ENCODE measurements at places on chromosomes 16 and 17.

GRCh38 chr16:66446737-66447136, 19.6 kb downstream of the BEAN1 start:
- no peak for DNase-seq

DNA sequence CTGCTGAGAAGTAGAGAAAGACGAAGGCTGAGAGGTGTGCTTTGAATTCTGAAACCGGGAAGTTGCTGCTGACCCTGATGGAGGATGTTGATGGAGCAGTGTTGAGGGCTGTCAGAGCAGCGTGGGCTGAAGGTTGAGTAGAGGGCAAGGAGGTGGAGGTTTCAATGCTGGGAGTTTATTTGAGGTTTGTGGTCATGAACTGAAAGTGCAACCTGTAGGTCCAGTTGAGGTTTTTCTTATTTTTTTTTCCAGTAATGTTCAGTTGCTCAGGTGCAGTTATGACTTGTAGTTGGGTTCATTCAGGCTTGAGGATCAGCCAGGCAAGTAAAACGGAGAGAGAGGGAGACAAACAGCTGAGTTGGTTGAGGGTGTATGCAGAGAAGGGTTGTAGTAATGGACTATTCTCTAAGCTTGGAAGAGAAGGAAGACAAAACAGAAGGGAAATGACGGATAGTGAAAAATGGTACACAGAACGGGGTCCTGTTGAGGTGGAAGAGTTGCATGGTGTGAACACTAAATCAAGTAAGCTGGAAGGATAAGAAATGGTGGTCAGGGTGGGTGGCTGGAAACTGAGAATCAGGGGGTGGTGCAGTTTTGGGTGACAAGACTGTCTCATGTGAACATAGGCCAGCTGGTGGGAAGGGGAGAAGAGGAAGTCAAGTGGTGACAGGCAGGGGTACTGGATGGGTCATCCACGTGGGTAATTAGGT, 8.7 kb upstream of the UBE2G1 start:
- DNase-seq = no peak

DNA sequence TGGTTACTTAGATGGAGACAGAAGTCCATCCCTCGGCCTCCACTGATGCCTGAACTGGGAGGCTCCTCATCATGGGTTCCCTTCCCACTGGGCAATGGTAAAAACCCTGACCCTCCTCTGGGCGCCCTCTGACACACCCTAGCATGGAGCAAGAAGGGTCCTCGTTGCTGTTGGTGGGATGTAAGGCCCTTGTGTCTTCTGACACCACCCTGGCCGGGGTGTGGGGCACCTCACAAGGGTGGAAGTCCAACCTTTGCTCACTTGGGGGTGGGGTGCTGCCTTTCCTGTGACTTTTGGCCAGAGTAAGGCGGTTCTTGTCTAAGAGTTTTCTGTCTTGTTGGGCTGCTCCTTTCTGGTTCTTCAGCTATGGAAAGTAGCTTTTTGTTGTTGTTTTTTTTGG, 28.7 kb downstream of the MPRIP start:
- DNase-seq = no peak

GRCh38 chr17:8836821-8837562, 30.5 kb downstream of the PIK3R6 start:
- DNase-seq = no peak

DNA sequence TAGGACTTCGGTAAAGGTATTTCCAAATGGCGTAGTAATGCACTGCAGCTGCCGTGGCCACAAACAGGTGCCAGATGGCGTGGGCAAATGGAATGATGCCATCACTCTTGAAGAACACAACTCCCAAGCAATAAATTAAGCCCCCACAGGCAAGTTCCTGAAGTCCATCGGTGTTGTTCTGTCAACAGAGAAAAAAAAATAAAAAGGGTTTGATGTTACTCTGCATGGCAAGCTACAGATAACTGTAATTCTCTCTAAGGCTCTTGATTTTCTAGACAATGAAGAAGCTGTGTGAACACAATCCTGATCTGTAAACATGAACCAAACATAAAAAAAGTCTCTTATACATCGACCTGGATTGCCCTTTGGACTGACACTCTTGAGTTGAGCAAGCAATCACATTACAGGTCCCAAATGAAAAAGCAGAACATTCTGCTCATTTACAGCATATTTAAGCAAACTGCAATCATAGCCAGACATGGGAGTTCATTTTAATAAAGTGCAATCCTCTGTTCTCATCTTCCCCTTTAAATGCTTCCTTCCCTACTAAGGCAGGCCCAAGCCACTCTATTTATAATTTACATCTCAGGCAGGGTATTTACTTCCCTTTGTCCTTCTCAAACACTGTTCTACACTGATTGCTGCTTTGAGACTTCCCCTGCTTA, 27.1 kb downstream of the MMD start:
- DNase-seq = no peak

All from posterior cingulate gyrus (tissue), 11 donors.